Activated naive CD8-positive, alpha-beta T cell treated with anti-CD3 and anti-CD28 coated beads, Interleukin-2, amount 50 U/mL, for 16 hours (primary cell): ENCODE measurements at places on chromosomes 13 and 19.

DNA sequence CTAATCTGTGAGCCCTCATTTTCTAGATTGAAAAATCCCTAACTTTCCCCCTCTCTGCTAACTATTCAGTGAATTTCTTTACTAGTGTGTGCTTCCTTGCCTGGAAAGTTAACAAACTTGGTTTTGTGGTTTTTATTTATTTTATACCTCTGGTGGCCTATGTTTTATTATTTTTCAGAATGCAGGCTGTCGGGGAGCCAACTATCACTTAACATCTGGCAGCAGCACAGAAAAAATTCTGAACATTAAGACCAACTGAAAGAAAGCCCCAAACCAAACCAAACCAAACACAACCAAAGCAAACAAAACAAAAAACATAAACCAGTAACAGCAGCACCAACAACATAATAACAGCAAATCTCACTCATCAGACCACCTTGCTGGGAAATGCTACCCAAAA lies 109.0 kb upstream of the KL start:
- no peak for DNase-seq

- no peak for DNase-seq
These were observed 13.8 kb downstream of the SPINT2 start for GRCh38 chr19:38277969-38278680.

- DNase-seq: no peak
These were observed 177.8 kb upstream of the NBEA start for GRCh38 chr13:34764246-34764645.

DNA sequence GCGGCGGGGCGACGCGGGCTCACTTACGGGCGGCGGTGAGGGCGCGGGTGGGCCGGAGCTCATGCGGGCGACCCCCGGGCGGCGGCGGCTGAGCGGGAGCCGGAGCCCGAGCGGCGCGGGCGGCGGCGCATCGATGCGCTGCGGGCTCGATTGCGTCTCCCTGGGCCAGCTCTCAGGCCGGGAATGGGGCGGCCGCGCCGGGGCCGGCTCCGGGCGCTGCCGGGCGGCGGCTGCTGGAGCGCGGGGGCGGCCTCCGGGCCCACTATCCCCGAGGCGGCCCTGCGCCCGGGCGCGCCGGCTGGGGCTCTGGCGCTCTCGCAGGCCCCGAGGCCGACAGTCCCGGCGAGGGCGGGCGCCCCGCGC lies 1.4 kb upstream of the TSHZ3 start:
- no peak for DNase-seq

- DNase-seq: no peak
These were observed 44.8 kb upstream of the SERTM1 start for GRCh38 chr13:36629057-36629385.

GRCh38 chr13:76991796-76992547 lies at the start of gene CLN5:
CLN5 (plus strand) TSS chr13:76992081; CDS start chr13:76992099, 18 bp downstream.
- DNase-seq: peak; percentile 88

- DNase-seq: no peak
These were observed 31.1 kb upstream of the SIAH3 start for GRCh38 chr13:45882626-45883025.

GRCh38 chr19:44955505-44956439 lies 592 bp downstream of the CLPTM1 start:
- no peak for DNase-seq

DNA sequence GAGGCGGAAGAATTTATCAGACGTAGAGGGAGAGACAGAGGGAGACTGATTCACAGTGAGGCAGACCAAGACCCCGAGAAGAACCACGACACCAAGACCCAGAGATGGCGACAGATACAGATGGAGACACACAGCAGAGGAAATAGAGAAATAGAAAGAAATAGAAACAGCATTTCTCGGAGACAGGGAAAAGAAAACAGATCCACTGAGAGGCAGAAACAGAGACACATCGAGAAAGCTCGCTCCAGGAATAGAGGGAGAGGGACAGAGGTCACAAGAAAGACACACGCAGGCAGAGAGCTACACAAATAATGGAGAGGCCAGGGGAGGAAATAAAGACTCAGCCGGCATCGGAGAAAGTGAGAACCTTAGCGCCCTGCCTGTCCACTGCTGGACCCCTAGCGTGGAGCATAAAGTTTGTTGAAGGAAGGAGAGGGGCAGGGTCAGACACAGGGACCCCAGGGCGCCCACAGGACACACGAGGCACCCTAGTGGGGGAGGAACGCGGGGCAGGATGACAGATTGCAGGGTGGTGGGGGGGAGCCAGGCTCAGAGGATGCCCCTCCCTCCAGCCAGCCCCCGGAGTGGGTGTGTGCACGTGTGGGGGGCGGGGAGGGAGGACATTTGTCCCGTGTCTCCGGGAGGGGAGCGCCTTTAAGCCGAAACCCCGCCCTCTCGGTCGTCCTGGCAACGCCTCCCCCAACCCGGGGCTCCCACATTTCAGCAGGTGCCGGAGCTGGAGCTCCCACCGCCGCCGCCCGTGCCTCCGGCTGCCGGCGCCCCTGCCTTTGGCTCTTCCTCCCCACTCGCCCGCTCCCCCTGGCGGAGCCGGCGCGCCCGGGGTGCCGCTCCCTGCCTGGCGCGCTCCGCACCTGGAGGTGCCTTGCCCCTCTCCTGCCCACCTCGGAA lies at the start of gene PRKCG:
PRKCG (plus strand) TSS at position 716 of the 909 bp plus-strand sequence. CDS start 298 bp downstream, outside the sequence.
- DNase-seq: no peak

- DNase-seq: no peak
These were observed 75.3 kb upstream of the POMP start for GRCh38 chr13:28583651-28584091.

GRCh38 chr13:94602467-94602866 lies 810 bp downstream of the GPR180 start:
- no peak for DNase-seq

DNA sequence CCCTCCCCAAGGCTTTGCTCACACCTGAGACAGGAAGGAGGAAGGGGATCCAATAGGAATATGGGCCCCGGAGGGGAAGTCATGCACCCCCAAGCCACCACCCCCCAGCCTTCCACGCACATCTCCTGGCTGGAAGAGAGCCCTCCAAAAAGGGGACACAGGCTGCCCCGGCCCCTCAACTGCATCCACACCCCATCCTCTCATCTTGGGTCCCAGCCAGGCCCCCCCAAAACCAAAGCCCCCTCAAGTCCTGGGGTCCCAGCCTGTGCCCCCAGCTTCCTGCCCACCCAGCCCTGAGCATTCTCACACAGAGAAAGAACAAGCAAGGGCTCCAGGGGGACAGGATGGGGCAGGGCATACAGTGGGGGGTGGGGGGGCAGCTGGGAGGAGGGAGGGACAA lies 12.1 kb downstream of the SMIM24 start:
- no peak for DNase-seq

- DNase-seq: no peak
These were observed 64.7 kb upstream of the STARD13 start for GRCh38 chr13:33349986-33350826.

DNA sequence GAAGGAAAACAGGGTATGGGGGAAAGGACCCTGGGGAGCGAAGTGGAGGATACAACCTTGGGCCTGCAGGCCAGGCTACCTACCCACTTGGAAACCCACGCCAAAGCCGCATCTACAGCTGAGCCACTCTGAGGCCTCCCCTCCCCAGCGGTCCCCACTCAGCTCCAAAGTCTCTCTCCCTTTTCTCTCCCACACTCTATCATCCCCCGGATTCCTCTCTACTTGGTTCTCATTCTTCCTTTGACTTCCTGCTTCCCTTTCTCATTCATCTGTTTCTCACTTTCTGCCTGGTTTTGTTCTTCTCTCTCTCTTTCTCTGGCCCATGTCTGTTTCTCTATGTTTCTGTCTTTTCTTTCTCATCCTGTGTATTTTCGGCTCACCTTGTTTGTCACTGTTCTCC lies 2.7 kb downstream of the KLK3 start:
- DNase-seq: no peak

- DNase-seq: no peak
These were observed 1.7 kb upstream of the PRAM1 start for GRCh38 chr19:8504171-8504570.

- DNase-seq: no peak
These were observed 1193.1 kb upstream of the MIR17HG start for GRCh38 chr13:90154311-90154960.

GRCh38 chr19:53332484-53332883 lies 1.1 kb upstream of the ZNF845 start:
- no peak for DNase-seq

DNA sequence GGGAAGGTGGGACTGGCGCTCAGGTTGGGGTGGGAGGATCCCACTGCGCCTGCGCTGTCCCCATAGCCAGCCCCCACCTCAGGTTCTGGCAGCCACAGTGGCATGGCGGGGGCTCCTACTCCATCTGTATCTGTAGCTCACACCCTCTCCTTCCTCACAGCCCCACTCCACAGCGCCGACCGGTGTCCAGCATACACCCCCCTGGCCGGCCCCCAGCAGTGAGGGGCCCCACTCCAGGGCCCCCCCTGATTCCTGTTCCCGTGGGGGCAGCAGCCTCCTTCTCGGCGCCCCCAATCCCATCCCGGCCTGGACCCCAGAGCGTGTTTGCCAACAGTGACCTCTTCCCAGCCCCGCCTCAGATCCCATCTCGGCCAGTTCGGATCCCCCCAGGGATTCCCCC lies 6.0 kb downstream of the TMED1 start:
- no peak for DNase-seq

DNA sequence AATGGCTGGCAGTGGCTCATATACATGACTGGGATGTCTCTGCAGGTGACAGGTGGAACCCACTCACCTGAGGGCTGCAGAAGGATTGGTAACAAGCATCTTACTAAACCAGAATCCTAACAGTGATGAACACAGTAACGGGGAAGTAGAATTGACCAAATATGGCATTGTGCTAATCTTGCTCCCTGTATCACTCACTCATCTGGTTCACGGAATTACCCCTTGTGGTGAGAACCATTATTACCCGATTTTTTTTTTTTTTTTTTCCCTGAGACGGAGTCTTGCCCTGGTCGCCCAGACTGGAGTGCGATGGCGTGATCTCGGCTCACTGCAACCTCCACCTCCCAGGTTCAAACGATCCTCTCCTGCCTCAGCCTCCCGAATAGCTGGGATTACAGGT lies 69.5 kb downstream of the PTPRS start:
- DNase-seq: no peak

- DNase-seq: no peak
These were observed 280.2 kb upstream of the EDNRB start for GRCh38 chr13:78198821-78199220.

DNA sequence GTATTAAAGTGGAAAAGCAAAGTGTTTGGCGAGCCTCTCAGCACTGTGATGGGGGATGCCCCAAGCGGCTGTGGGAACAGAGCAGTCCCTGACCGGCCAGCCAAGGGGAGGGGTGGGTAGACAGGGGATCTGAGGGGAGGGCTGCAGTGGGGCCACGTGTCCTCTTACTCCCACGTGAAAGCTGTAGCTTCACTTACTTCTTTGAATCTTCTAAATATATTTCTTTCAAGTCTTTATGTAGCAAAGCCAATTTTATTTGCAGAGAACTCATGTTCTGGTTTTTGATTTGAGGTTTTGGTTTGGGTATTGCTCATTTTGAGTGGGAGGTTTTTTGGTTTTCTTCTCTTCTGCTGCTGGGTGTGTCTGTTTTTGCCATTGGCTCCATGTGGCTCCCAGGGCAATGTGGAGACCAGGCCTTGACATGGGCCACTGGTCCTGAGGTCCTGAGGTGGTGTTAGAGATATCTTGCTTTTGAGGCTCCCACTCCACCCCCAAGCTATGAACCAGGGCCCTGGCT lies 17.7 kb upstream of the OVOL3 start:
- DNase-seq: no peak

GRCh38 chr19:47266401-47266941 lies 8.2 kb upstream of the INAFM1 start:
- DNase-seq: no peak

DNA sequence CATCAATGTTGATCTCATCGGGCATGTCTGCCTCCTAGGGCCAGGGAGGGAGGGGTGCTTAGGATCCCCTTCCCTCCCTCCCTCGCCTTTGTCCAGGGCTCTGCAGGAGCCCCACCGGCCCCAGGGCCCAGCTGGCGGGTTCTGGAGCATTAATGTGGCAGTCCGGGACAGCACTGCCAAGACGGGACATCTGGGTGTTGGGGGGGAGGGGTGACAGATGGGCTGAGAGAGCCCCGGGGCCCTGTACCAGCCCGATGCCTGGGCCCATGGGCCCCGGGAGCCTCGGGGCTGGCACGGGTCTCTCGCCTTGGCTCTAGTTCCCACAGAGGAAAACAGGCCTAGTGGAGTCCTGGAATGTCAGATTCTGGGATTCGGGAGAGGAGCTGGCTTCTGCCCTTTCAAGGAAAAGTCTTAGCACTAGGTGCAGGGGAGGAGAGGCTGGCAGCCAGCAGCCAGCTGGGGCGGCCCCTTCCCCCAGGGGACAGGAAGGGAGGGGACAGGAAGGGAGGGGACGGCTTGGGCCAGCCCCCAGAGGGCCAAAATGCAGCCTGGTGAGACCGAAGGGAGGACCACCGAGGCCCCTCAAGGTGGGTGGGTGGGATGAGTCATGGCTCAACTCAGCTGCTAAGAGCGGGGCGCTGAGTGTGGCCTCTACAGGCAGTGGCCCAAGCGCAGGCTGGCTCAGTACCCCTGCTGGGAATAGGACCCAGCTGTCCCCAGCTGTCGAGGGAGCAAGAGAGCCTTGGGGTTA lies 3.1 kb downstream of the PPP1R14A start:
- no peak for DNase-seq

GRCh38 chr13:40388617-40389016 lies 277.8 kb downstream of the FOXO1 start:
- peak; percentile 49 for DNase-seq

GRCh38 chr19:18434411-18435175 lies 3.3 kb downstream of the ISYNA1 start:
- DNase-seq: no peak

- no peak for DNase-seq
These were observed 1417.1 kb upstream of the ATXN8OS start for GRCh38 chr13:68690567-68690966.

DNA sequence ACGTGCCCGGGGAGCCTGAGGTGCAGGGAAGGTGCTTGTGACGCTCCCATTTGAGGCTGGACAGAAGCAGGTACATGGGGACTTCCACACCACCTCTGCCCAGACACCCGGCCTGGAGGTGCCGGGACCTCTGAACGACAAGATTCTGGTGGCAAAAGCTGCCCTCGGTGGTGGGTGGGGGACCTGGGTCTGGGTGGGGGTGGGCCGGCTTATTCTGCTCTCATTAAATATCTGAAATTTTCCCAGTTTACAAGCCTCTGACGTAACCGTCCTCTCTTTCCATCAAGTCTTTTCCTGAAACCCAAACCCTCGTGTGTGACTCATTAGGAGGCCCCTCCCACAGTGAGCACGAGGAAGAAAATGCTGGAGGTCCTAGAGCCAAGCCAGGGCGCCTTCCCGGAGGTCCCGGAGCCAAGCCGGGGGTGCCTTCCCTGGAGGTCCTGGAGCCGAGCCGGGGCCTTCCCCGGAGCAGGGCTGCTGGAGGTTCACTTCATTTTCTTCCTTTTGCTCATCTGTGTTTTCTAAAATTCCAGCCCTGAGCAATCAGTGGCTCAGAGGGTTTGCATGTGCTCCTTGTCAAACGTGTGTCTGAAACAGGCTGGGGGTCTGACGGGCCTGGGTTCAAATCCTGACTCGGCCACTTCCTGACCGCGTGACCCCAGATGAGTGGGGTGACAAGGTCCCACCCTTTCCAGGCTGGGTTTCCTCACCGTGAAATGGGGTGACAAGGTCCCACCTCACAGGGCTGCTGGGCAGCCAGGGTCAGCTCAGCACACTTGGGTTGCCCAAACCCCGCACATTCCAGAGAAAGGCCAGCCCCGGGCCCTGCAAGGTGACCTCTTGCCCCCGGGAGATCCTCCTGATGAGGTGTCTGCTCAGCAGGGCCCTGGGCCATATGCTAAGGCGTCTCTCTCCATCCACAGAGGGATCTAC lies 10.0 kb downstream of the CFD start:
- DNase-seq: no peak
